ENCODE measurements at places on chromosomes 7 and 10.

GRCh38 chr7:71308096-71308495 lies 176.2 kb downstream of the GALNT17 start:
- peak; percentile 60 for DNase-seq

- DNase-seq, result no peak
Measured at GRCh38 chr10:72407927-72408600, 53.3 kb upstream of the DNAJB12 start.

DNA sequence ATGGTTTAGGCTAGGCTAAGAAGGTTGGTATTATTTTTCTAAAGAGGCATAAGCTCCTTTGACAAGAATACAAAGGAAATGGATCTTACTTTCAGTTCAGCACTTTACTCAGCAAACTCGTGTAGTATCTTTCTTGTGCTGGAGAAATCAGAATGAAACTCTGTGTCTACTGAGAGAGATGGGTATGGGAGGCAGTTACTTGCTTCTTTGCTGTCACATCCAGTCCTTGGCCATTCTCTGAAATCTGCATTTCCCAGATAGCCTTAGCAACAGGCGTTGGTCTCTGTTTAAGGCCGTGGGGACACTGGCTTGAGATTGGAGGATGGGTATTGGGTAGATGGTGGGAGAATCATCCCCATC lies 180.5 kb downstream of the NRP1 start:
- DNase-seq, result no peak

DNA sequence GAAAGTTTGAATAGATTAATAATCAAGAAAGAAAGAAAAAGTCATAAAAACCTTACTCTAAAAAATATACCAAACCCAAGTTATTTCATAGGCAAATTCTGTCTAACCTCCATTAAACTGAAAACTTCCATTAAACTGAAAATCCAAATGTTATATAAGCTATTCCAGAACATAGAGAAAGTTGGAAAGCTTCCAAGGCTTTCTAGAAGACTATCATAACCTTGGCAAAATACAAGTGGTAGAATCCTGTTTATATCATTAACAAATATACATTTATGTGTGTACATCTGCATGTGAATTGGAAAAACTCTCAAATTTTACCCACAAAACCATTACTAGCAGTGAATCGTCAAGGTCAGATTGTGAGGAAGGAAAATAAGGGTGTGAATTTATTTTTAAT lies 23.9 kb downstream of the TEX36 start:
- no peak for DNase-seq

DNA sequence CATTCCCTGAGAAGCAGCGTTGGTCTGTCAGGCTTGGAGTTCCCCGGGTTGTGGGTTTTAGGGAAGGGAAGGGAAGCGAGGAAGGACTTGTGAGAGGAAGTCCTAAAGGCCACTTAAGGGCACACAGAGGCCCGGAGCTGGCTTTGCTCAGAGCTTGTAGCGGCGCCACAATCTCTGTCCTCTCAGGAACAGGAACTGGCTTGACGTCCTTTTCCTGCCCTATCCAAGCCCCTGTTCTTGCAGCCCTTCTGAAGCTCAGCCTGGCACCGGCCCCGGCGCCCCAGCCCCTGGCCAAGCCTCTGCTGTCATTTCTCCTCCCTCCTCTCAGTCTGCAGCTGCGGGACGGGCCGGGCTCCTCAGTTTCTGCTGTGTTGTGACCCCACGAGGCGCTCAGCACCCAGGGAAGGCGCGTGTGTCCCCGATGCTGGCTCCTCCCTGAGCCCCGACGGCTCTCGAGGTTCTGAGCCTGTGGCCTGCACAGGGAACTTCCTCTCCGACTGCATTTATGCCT lies at the start of gene GIMAP8:
GIMAP8 (plus strand) TSS at position 140 of the 511 bp plus-strand sequence. CDS start 16,069 bp downstream, outside the sequence.
- no peak for DNase-seq

- DNase-seq, result no peak
Measured at GRCh38 chr10:131655101-131655849, 245.5 kb upstream of the PPP2R2D start.

DNA sequence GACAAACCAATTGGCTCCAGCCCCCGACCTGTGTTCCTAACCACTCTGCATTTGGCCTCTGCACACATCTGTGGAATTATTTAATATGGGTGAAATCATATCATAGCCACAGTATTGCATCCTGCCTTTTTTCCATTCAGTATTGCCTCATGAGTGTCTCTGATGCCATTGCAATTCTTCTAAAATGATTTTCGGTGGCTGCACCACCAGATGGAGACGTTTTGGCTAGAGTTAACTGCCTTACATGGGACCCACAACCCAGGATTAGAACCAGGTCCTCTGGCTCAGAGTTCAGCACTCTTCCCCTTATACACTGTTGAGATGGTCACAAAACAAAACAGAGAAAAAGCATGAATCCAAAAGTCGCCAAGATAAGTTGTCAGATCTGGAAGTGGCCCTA lies 180.8 kb downstream of the EMX2 start:
- no peak for DNase-seq

- no peak for DNase-seq
Measured at GRCh38 chr10:128301051-128301450, 174.8 kb upstream of the MKI67 start.

Measured in fibroblast of skin of right quadriceps (primary cell).